Erythroblast (primary cell): ENCODE measurements at places on chromosomes 3 and 15.

- DNase-seq, result no peak
Measured at GRCh38 chr15:68528626-68529290, 50.0 kb upstream of the CORO2B start.

- DNase-seq, result no peak
Measured at GRCh38 chr3:51198477-51198876, 186.6 kb upstream of the MANF start.

DNA sequence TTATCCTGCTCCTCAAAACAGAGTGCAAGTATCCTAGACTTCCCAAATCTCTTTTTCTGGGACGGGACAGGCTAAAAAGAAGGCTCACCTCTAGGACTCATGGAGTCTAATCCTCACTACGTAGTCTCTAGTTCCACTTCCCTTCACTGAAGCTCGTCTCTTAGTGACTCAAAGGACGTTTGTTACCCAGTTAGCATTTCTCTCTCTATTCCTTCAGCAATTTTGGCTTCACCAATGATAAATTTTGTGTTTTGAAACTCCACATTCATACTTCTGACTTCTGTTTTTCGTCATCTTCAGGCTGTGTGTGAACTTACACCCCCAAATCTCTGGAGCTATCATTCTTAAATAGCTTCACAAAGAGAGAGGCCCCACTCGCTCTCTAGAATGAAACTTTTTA is 627.1 kb downstream of the NAALADL2 start:
- no peak for DNase-seq

DNA sequence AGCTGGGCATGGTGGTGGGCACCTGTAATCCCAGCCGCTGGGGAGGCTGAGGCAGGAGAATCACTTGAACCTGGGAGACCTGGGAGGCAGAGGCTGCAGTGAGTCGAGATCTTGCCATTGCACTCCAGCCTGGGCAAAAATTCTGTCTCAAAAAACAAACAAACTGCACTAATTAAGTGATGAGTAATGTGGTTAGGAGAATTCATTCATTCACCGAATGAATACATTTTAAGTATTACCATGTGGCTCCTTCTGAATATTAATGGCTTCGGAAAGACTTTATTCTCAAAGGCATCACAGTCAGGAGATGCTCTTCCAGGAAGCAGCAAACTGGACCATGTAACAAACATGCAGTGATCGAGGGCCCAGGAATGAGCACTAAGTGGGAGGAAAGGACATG is 23.6 kb downstream of the SPTSSB start:
- no peak for DNase-seq

- DNase-seq, result peak; percentile 86
Measured at GRCh38 chr15:44015545-44016305, 179.3 kb downstream of the FRMD5 start.

GRCh38 chr3:171351676-171352075 is 108.5 kb downstream of the TNIK start:
- DNase-seq, result no peak

DNA sequence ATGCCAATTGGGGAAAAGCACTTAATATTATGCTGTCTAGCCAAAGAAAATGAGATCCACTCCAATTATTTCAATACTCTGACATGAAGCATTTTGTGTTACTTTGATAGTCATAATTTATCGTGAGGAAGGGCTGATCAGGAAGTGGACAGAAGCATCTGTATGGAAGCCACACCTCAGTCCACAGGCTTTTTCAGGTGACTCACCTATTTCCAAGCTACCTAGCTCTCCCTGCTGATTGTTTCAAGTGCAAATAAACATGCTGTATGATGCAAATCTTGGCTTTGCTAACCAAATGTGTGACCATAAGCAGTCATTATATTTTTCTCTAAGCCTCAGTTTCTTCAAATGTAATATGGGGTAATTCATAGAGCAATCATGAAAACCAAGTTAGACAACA is 30.8 kb upstream of the CPB1 start:
- DNase-seq, result no peak

- DNase-seq, result peak; percentile 9
Measured at GRCh38 chr15:39404767-39405181, 176.1 kb upstream of the THBS1 start.

- DNase-seq, result peak; percentile 50
Measured at GRCh38 chr15:31440754-31441311, 114.2 kb downstream of the KLF13 start.

GRCh38 chr15:89648106-89649012 is 6.9 kb downstream of the KIF7 start:
- DNase-seq, result no peak

- DNase-seq, result no peak
Measured at GRCh38 chr15:64687688-64688087, 87.7 kb downstream of the RBPMS2 start.

- no peak for DNase-seq
Measured at GRCh38 chr3:117104792-117105191, 395.2 kb downstream of the TUSC7 start.
